ENCODE measurements at places on chromosomes 4 and X.

DNA sequence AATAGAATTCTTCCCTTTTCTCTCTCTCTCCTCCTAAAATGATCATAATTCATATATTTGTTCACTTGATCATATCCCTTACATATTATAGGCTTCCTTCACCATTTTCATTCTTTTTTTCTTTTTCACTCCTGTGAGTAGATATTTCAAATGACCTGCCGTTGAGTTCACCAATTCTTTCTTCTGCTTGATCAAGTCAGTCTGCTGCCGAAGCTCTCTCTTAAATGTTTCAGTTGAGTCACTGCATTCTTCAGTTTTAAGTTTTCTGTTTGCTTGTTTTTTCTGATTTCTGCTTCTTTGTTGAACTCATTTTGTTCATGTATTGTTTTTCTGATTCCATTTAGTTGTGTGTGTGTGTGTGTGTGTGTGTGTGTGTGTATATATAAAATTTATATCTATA is 354.3 kb downstream of the GPAT3 start:
- no peak for DNase-seq

- DNase-seq: no peak
These were observed 11.4 kb downstream of the ASIC5 start for GRCh38 chr4:155854582-155855226.

- no peak for DNase-seq
These were observed 149.6 kb upstream of the FAM9B start for GRCh38 chrX:9183481-9183880.

GRCh38 chrX:133983974-133984845 is 1.2 kb downstream of the GPC3 start:
- no peak for DNase-seq

DNA sequence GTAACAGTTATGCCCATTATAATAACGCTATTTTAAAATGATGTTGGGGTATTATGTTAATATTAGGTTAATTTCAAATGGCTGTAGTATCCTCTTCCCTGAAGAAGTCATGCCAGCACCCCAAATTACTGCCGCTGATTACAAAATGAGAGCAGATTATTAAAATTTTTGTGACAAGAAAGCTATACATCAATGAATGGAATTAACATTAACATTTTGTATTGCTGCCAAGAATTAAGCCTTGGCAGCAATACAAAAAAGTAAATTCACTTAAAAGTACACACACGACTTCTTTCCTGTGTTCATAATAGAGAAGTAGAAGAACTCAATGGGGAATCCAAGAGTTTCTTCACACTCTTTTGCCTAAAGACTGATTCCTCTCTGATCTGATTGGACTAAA is 482.8 kb downstream of the STIM2 start:
- no peak for DNase-seq

GRCh38 chr4:7370038-7370437 is 64.7 kb downstream of the PSAPL1 start:
- no peak for DNase-seq

DNA sequence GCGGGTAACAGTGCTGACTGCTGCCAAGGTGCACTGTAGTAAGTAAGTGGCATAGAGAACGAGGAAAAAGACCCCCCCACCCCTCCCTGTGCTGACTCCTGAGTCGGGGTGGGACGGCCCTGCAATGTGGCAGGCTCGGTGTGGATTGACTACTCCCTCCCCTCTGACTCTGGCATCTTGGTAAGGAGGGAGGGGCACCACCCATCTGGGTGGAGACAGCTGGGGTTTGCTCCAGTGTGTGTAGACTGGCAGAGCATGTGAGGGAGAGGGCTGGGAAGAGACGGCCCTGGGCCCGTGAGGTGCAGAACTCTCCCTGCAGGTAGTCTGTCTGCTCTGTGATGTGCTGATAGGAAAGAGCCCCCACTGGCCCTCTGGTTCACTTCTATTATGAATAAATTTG is 31.0 kb downstream of the NSG1 start:
- no peak for DNase-seq

DNA sequence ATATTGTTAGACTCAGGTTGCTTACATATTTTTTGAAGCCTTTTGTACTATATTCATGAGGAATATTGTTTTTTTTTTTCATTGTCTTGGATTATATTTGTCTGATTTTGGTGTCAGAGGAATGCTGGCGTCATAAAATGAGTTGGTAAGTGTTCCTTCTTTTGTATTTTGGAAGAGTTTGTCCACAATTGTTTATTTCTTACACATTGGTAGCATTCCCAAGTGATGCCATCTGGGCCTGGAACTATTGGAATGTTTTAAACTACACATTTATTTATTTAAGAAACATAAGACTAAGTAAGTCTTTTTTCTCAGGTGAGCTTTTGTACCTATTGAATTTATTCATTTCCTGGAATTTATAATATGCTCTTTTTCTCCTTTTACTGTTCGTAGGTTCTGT is 107.6 kb downstream of the LARP1B start:
- peak; percentile 51 for DNase-seq

DNA sequence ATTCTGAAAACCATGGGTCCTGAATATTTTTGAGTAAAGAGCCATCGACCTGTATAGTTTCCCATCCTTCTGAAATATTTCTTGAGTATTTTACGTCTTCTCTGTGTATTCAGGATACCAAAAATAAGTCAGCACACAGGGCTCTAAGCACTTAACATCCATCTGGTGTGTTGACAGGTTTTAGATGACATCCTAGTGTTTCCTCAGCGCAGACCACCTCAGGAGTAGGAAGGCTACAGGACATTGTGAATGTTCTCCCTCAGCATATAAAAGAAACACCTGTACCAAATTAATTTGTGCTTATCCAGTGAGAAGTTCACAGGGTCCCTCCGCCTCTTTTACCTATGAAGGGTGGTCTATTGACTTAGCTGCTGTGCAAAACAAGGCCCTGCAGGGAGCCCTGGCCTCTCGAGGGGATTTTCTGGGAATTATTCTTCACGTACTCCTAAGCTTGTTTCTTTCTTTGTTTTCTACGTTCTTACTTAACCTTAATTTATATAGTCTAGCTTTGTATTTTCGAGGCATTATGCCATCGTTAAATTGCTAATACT is 241.8 kb downstream of the FBXO8 start:
- no peak for DNase-seq

GRCh38 chrX:150049647-150050046 is 111.4 kb upstream of the EOLA2 start:
- DNase-seq: peak; percentile 65

GRCh38 chr4:185480016-185480732 is 8.6 kb upstream of the CCDC110 start:
- no peak for DNase-seq

DNA sequence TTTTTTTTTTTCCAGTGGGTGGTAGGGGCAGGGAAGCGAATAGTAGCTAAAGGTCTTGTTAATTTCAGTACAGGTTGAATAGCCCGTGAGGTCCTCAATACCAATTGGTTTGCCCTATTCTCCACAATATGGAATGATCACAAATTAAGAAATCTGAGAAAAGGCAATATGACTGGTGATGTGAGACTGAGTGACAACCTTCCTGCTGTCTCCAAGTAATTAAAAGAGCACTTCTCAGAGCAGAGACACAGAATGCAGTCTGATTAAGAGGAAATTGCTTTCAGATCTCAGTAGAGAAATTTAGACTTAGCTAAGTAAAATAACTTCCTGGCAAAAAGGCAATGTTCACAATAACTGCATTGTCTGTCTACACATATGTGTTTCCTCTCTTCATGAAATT is 23.0 kb downstream of the GPR174 start:
- DNase-seq: no peak

DNA sequence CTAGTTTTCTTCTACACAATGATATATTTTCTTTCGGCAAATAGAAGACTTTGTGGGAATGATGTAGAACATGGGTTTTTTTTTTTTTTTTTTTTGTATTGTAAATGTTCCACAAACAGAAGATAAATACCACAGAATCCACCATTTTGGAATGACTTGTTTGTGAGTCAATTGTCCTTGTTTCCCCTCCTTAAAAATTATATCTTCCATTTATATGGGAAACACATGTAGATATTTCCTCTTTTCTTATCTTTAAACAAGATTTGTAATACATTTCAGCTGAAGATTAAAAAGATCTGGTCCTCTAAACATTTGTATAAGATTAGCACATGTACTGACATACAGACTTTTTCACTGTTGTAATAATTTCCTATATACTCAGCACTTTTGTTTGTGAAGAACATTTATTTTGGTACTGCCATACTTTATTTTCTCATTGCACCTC is 304.6 kb downstream of the SPRY1 start:
- DNase-seq: no peak

DNA sequence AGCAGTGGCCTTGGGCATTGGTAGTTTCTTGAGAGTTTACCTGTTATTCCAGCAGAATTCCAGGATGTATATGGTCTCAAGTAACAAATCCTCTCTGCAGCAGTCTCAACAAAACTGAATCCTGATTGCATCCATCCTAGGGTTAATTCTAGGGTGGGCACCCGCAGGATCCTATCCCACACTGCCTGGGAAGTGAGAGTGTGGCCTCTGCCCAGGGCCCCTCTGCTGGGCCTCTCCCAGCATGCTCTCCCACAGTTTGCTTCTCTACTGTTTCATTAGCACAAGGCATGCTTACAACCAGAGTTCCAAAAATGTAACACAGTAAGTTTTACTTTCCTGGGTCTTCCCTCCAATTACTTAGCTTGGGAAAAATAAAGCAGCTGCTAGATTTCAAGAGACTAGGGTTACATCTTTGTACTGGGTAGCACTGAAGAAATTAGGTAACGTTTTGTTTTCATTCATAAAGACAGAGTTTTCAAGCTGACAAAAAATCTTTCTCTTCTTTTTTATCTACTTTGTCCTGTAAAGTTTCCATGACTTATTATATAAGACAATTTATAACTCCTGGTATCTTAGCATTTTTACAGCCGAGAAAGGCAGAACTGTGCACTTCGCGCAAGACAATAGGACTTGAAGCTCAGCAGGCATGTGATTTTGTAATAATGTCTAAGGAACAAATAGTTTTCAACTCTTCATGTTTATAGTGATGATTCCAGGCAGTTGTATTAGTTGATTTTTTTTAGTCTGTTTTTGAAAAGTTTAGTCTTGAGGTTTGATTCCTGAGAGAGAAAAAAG is 131.2 kb upstream of the PCDH18 start:
- DNase-seq: no peak

DNA sequence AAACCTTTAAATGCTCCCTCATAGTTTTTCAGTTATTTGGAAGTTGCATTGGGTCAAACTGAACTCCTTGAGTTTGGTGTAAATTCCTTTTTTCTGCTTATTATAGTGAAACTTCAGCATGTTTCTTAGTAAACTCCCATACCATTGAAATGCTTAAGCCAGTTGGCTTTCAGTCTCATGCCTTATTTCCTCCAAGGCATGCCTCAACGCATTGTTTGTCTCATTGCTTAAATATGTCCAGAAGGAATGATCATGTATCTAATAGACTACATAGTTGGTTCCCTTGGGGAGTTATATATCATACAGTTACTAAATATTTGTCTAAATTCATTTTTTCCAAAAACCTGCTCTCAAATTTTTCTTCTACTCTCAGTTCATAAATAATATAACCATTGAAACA is 114.0 kb downstream of the STOX2 start:
- DNase-seq: no peak

- no peak for DNase-seq
These were observed 48.7 kb downstream of the UCHL1 start for GRCh38 chr4:41305476-41305875.

- DNase-seq: no peak
These were observed at the start of gene SPP1 for GRCh38 chr4:87975466-87975865. Gene SPP1, plus strand, starts transcription at chr4:87975714. Its CDS starts 1,182 bp downstream, at chr4:87976896.

DNA sequence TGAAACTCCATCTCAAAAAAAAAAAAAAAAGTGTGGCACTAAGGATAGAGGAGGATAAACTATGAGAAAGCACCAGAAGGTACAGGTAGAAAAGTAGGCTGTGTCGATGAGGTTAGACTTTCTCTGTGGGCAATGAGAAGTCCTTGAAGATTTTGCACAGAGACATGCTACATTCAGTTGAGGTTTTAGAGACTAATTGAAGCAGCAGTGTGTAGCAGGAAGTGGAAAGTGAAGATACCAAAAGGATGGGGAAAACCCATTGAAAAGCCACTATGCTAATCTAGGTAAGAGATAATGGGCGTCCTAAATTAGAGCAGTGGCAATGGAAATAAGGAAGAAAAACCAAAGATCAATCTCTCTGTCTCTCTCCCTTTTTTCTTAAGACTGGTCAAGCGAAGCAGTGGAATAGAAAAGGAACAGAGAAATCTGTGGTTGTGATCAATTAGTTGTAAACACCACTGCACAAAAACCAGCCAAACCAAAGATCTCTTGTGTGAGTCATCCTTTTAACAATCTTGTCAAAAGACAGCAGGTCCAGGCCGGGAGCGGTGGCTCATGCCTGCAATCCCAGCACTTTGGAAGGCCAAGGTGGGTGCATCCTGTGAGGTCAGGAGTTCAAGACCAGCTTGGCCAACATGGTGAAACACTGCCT is 3.5 kb downstream of the SPINK2 start:
- DNase-seq: no peak

GRCh38 chrX:12820737-12821136 is 29.5 kb downstream of the PRPS2 start:
- no peak for DNase-seq

GRCh38 chrX:131782646-131783045 is 238.8 kb downstream of the OR13H1 start:
- no peak for DNase-seq

- no peak for DNase-seq
These were observed 103.2 kb downstream of the ENPP6 start for GRCh38 chr4:184114431-184114830.

GRCh38 chrX:22126327-22126726 is 94.2 kb downstream of the PHEX start:
- DNase-seq: no peak

DNA sequence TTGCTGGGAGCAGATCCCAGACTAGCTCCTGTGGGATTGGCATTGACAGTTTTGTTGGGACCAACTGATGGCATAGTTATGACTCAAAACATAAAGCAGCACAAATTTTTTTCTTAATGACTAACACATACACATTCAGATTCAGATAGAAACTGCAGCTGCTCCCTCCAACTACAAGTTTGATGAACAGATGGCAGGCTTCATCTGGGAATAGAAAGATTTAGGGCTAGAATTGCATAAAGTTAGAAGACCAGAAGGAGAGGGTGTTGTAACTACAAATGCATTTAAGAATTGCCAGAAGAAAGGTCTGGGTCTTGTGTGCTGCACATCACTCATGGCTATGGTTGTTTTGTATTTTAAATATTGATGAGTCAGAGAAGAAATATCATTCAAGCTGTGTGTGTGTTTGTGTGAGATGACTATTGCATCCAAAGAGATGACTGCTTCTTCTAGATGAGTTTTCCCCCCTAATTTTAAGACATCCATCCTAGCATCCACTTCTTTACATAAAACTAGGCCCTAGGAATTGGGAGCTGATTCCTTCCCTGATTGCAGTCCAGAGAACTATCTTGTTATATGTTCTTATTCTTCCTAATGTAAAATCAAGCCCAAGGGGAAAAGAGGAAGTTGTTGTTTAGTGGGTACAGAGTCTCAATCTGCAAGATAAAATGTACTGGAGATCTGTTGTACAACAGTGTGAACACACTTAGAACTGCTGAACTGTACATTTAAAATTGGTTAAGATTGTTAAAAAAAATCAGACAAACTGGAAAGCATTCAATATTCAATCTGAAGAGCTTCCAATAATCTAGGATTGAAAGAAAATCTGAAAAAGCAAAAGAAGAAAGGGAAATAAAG is 175.1 kb downstream of the PARM1 start:
- no peak for DNase-seq

- no peak for DNase-seq
These were observed 192.7 kb upstream of the LEF1 start for GRCh38 chr4:108361446-108361820.

GRCh38 chr4:10403633-10404445 is 53.4 kb downstream of the ZNF518B start:
- no peak for DNase-seq

Measured in fibroblast of gingiva (primary cell).